ENCODE measurements at places on chromosomes 5 and 9.

- DNase-seq: no peak
These were observed 21.2 kb downstream of the NSUN2 start for GRCh38 chr5:6611334-6612256.

GRCh38 chr5:140553657-140554056 lies 3.6 kb downstream of the SRA1 start:
- no peak for DNase-seq

- DNase-seq: no peak
These were observed 330.0 kb downstream of the PRR16 start for GRCh38 chr5:120794121-120794520.

DNA sequence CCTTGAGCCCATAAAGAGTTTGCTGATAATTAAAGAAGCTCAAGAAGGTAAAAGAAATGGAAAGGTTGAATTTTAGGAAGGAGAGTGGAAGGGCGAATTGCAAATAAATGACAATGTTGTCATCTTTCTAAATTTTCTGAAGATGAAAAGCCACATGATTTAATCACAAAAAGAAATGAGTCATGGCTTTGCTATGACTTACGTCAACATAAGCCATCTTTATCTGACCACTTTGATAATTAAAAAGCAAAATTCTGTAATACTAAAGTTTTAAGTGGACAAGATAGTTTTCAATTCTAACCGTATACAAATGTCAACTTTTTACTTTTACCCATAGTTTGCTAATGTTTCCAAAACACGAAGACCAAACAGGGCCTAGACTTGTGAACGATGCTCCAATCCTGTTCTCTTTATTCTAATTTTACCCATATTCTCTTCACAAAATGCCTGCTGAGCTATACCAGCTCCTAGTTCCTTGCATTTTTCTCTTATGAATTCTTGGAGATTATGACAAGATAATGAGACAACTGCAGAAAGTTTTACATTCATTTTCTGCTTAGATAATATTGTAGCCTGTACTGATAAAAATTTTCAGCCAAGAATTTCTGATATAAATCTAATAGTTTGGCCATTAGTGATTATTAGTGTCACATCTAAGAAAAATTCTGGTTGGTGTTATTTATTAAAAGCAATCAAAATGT lies 21.8 kb upstream of the PRUNE2 start:
- DNase-seq: peak; percentile 76

DNA sequence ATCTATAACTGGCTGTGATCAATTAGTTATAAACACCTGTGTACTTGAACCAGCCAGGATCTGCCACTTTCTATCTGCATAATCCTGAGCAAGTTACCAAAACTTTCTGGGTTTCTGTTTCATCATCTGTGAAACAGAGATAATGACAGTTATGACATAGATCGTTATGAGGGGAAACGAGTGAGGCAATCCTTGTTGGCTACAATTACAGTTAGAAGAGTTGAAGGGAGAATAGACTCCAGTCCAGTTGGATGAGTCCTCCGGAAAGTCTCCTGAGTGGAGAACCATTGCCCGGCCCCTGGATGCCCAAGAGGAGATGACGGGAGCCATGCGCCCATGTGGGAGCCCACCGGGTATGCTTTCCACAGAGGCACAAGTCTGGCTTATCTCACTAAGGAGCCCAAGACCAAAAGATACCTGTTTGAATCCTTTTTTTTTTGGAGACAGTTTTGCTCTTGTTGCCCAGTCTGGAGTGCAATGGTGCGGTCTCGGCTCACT lies 4.5 kb downstream of the PDE6A start:
- no peak for DNase-seq

GRCh38 chr5:126065061-126065460 lies 358.1 kb upstream of the GRAMD2B start:
- DNase-seq: no peak

GRCh38 chr9:113219969-113220368 lies 1.1 kb downstream of the FKBP15 start:
- DNase-seq: peak; percentile 79

GRCh38 chr5:143016777-143017516 lies 246.8 kb downstream of the ARHGAP26 start:
- DNase-seq: peak; percentile 58

GRCh38 chr9:91856419-91856818 lies 93.6 kb downstream of the ROR2 start:
- DNase-seq: peak; percentile 20

DNA sequence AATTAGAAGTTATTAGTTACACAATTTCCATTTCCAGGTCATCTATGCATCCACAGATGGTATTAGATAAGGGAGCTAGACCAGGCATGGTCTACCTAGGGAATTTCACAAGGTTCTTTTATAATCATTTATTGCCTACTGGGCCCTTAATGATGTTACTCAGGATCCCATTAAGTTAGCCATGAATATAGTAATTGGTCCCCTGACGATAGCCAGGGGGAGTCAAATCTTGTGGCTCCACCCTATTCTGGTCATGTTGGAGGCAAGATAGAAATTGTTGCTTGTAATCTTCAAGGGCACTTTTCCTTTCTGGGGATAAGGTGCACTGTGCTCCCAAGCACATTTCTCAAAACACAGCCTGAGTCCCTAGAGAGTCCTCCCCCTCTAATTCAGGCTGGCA lies 14.1 kb upstream of the ELL2 start:
- DNase-seq: no peak

DNA sequence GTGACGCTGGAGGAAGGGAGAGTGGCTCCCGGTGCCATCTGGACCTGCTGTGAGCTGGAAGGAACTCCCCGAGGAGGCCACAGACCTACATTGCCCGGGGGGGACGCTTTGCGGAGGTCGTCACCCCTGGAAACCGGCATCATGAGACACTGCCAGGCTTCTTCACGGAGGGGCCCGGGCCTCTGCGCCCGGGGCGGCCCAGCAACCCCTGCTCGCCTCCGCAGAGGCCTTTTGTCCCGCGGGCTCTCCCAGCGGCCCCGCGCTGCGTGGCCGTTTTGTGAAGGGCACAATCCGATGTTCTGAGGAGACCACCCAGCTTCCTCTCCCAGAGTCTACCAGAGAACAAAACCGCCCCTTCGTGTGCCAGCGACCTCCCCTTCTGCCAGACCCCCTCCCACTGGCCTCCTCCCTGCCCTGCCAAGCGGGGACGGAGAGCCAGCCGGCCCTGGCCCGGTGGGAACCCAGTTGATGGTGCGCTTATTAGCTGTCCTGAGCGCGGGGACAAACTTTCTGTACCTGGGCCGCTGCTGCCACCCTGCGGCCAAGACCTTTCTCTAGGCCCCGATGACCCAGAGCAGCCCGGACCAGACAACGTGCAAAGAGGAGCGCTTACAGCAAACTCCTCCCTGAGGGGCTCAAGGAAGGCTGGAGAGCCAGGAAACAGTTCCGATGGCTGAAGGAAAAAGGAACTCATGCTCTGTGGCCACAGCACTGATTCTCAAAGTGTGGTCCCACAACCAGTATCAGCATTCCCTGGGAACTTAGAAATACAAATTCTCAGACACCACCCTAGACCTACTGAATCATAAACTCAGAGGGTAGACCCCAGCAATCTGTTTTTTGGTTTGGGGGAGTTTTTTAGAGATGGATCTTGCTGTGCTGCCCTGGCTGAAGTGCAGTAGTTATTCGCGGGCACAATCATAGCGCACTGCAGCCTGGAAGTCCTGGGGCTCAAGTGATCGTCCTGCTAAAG lies 86.7 kb downstream of the SLC1A3 start:
- peak; percentile 78 for DNase-seq

GRCh38 chr9:93654351-93654961 lies 78.1 kb downstream of the PHF2 start:
- DNase-seq: no peak

DNA sequence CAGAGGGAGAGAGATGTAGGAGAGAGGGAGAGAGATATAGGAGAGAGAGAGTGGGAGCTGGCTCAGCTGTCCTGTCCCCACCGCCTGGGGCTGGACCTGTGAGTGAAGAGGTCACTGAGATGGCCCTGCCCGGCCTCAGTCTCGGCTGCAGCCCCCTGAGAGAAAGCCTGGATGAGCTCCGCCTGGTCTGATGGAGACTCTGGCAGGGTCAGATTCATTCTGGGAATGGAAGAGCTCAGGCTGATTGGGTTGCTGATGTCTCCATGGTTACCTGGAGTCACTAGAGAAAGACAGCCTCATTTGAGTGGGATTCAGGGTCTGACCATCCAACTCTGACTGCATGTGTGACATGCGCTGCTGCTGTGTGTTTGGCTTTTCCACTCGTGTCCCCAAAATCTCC lies 27.1 kb upstream of the SEMA4D start:
- no peak for DNase-seq

DNA sequence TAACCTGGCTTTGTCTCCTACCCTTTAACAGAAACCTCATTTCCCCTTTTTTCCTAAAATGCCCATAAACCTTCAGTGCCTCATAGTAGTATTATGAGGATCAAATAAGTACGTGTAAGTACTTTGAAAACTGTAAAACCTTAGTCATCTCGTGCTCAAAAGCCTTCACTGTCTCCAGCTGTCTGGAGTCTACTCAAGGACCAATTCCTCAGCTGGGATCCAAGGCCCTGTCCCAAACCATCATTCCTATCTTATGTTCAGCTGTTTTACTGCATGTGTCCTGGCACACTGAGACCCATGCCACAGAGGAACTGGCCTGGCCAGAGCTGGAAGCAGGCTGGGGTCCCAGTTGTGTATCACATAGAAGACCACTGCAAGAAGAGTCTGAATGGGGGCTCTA lies 15.9 kb downstream of the ADAMTSL1 start:
- DNase-seq: peak; percentile 76

GRCh38 chr5:106966686-106967315 lies 703.9 kb downstream of the EFNA5 start:
- no peak for DNase-seq

DNA sequence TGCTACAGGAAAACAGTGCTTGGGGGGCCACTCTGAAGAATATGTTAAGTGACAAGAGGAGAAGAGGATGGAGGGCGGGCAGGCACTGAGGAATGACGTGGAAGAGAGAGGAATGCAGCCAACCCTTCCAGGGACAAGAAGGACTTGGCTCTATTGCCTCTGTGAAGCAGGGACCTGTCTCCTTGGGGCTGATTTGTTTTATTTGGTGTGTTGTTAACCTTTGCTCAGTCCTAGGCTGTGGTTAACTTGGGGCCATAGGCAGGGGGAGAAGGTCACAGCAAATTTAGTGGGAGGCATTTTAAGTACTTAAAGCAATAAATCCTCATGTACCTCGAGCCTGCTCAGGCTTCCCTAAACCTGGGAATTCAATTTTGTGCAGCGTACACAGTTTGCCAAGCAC lies 39.9 kb downstream of the KIF4B start:
- DNase-seq: no peak

- no peak for DNase-seq
These were observed 19.7 kb downstream of the MUSK start for GRCh38 chr9:110688329-110688728.

DNA sequence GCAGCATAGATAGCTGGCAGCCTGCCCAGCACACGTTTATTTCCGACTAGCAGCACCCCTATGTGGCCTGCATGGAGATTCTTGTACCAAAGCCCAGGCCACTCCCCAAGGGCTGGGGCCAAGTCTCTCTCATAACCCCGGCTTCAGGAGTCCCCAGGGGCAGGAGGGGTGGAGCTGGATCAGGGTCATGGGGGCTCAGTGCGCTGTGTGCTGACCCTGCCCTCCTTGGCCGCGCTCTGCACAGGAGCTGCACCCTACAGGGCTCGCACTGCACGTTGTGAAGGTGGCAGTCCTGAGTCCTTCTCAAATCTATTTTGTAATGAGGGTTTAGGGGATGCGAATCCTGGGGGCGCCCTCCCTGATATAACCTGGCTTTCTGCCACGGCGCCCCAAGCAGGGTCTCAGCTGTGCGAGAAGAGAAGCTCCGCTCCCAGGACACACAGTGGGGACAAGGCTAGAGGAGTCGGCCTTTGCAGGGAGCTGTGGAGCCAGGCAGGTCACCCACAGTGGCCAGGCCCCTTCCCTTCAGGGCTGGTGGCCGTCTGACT lies 28.6 kb downstream of the NKD2 start:
- no peak for DNase-seq

DNA sequence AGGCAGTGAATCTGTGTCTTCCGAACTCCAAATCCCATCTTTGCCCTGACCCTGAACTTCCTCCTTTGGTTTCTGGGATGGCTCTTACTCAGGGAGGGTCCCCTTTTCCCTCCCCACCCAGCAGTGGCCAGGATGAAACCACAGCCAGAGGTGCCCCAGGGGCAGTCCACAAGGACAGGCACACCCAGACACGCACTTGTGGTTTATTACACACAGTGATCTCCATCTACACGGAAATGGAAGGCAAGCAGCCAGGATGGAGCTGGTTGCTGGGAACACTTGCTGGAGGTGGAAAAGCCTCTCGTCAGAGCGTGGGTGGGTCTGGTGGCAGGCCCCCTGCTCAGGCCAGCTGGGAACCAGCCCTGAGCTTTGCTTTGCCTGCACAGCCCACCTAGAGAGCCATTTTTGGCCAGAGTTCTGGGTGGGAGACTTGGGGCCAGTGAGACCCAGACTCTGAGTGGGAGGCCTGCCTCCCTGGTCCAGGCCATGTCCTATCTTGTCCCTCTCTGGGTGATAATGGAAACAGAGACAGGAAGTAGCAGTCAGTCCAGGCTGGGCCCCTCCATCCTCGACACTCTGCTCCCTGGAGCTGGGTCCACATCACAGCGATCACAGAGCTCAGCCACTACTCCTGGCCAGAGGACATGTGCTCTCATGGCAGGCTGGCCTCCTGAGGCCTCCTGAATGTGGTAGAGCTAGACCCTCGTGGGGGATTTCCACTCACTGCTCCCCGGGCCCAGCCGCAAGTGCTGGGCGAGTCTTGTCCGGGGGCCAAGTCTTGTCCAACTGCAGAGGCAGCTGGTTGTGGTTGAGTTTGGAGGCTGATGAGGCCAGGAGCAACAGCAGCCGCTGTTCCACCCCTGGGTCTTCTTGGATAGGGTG lies 5.1 kb upstream of the PHYKPL start:
- DNase-seq: no peak

GRCh38 chr9:110996436-110997220 lies 41.6 kb downstream of the LPAR1 start:
- DNase-seq: peak; percentile 77

DNA sequence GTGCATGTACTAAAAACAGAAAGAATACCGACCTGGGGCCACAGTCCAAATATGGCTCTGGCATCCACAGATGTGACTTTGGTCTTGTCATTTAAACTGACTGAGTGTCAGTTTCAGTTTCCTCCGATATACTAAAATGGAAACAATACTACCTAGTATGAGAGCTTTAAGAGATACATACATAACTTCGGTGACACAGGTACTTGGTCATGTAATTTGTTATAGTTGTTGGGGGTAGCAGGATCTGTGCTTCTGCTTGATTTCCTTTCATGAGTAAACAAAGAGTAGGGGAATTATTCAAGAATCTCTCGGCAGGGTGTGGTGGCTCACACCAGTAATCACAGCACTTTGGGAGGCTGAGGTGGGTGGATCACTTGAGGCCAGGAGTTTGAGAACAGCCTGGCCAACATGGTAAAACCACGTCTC lies 32.1 kb downstream of the MTMR12 start:
- no peak for DNase-seq
